Stimulated activated CD4-positive, alpha-beta T cell treated with anti-CD3 and anti-CD28 coated beads, Interleukin-4, amount 100 ng/mL, for 4 hours (primary cell): ENCODE measurements at places on chromosomes 3 and 15.

DNA sequence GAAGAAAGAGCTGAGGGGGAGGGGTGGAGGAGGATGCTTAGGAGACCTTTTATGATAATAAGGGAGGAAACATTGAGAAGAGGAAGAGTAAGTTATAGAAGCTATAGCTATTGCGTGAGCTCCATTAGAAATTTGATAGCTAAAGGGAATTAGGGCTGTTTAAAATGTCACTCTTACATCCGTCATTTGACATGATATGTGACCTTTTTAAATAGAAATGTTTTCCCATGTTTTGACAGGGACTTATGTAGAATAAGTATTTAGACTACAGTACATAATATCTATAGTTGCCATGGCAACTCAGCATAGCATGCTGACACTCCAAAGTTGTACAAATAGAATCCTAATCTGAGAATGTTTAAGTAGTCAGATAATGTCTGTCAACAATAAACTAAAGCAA lies 19.2 kb downstream of the RAD51 start:
- no peak for DNase-seq

GRCh38 chr3:192409838-192410683 lies 317.3 kb downstream of the FGF12 start:
- no peak for DNase-seq

GRCh38 chr3:182954553-182955235 lies 25.6 kb downstream of the DCUN1D1 start:
- DNase-seq = no peak

GRCh38 chr15:39852250-39852649 lies 67.8 kb downstream of the GPR176 start:
- DNase-seq = no peak

- DNase-seq = no peak
These were observed at the start of gene GPR149 for GRCh38 chr3:154430014-154430413. TSS of gene GPR149 (minus strand) at chr3:154430190. CDS start at chr3:154429615, 575 bp downstream.

- no peak for DNase-seq
These were observed 51.2 kb upstream of the THRB start for GRCh38 chr3:24545887-24546286.

DNA sequence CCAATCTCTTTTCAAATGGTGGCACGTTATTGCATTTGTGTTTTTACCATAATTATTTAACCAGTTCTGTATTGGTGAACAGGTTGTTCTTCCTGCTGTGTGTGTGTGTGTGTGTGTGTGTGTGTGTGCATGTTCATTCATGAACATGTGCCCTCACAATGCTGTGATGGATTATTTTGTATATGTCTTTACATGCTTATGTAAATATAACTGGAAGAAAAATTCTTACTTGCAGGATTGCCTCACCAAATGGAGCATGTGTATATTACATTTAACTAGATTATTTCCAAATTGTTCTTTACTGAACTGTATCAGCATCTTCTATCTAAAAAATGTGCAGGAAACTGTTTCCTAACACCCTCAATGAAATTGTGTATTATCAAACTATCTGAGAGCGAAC lies 175.2 kb upstream of the ZPLD1 start:
- no peak for DNase-seq

GRCh38 chr3:134985864-134986715 lies 191.0 kb downstream of the EPHB1 start:
- no peak for DNase-seq

DNA sequence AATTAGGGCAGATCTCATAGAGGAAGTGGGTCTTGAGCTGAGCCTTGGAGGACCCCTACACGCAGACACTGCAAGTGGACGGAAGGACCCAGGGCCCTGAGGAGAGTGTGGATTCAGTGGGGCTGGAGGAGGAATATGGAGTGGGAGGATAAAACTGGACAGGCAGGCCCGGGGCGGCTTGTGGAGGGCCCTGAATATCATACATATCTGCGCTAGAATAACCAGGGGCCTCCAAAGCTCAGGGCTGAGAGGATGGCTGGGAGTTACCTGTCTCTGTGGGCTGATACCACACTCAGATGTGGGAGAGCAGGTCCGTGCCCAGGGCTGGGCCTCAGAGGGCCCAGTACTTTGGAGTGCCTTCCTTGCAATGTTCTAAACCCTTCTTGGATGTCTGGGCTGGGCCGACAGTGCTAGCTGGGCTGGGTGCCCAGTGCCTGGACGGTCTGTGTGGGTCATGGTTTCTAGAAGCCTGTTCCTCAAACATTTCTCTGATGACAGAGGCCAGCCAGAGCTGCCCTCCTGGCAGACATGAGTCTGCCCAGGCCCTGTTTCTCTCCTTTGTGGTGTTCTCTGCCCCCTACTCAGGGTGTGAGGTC lies 29.6 kb downstream of the CHRD start:
- no peak for DNase-seq

GRCh38 chr3:66744986-66745385 lies 244.2 kb upstream of the LRIG1 start:
- no peak for DNase-seq

- no peak for DNase-seq
These were observed 25.4 kb upstream of the LIMD1 start for GRCh38 chr3:45568848-45569762.

DNA sequence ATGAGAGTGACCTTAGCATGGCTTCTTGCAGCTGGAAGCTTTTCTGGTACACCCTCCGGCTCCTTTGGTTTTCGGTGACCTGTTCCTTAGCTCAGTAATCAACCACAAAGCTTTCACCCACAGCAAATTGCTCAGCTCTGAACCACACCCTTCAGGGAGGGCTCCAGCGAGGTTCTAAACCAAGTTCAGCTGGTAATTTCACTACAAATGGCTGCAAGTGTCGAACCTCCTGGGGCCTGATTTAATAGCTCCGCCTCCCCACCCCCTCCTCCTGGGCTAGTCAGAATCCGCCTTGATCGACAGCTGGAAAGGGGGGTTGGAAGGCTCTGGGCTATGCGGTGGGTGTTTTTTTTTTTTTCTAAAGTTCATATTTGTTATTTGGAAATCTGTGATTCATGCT lies 150.9 kb upstream of the MCTP2 start:
- no peak for DNase-seq

DNA sequence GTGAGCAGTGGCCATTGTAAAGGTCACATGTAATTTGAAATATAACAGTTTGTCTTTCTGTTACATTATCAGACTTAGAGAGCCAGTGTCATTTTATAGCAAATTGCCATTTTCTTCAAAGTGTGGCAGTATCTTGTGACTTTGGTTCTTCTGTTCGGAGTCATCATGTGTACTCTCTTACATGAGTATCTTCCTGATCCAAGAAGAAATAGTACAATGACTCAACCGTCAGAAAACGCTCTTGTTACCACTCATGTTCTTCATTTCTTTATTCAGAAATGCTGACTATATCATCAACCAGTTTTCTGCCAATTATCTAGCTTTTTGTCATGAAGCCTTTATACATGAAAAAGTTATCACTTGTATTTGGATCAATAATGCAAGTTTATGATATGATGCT lies 93.6 kb upstream of the CGNL1 start:
- no peak for DNase-seq

- peak; percentile 42 for DNase-seq
These were observed 6.6 kb upstream of the CHSY1 start for GRCh38 chr15:101258238-101259144.

DNA sequence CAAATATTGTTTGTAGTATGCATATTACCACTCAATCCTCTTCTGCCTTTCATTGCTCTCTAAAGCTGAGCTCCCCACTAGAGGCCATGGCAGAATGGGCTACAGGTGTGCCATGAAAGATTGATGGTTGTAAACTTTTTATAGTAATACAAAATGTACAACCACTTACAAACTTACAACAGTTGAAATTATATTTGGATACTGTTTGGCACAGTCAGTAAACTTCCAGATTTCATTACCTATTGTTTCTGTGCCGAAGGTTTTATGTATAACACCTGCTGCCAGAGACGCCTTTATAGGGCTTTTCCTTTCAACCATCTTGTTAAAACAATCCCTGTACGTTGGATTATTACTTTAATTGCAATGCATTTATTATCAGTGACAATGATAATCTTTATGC lies 7.0 kb downstream of the ROPN1 start:
- DNase-seq = no peak

DNA sequence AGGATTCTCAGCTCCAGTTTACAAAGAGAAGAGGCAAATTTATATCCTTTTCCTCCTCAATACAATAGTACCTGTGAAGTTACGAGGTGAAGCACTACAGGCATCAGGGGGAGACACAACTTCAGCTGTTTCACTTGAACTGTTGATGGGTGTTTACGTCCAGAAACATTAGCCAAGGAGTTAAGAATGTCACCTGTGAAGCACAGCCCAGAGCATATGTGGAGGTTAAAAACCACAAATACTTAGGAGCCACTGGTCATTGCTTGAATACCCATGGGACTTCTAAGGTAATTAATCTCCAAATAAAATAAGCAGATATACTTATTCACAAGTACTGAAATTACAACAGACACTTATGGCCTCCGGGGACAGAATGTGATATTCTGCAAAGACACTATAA lies 246.5 kb downstream of the ULK4 start:
- DNase-seq = no peak

DNA sequence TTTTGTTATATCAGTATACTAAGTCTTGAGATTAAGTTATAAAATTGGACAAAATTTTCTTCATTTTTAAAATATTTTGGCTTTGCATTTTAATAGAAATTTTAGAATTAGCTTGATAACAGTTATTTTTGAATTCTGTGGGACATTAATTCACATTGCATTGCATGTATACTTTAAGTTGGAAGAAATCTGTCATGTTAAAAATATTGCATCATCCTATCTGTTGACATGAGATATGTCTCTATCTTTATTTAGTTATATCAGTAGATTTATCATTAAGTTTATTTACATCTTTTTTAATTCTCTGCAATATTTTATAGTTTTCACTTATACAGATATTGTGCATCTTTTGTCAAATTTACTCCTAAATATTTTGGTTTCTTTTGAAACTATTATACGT lies 904.6 kb upstream of the NR2F2 start:
- DNase-seq = no peak

DNA sequence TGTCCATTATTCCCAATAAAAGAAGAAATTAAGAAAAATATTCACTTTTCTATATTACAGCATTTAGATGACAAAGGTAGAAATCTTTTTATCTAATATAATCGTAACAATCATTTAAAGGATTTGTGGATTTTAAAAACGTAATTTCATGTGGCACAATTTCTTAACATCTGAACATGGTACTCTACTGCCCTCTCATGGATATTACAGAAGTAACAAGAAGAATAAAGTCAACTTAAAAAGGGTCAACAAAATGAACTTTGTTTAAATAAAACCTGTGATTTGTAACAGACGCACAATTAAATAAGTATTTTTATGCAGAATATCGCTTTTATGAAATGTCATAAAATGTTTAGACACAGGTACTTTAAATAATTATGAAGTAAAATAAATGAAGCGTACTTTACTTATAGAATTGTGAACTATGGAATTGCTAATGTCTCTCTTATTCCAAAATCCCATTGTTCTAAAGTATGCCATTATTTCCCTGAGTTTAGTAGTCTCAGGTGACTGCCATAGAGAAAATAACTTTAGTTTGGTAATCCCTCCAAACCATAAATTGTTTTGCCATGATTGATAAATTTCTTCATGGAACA lies 366.8 kb upstream of the ZNF385D start:
- no peak for DNase-seq

DNA sequence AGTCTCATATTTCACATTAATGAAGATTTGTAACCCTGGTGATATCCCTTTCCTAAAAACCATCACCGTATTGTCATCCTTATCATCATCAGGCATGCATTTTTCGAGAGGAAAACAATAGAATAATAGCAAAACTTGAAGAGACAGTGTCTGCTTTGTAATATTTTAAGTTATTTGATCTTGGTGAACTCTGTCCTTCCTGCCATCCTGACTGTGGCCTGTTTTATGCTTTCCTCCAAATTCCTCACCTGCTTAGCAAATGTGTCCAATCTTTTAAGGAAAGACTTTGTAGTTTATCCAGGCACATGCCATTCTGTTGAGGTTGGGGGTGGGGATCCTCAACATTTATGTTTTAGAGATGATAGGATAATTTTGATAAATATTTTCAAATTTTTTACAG lies 306.1 kb upstream of the COL8A1 start:
- DNase-seq = no peak

DNA sequence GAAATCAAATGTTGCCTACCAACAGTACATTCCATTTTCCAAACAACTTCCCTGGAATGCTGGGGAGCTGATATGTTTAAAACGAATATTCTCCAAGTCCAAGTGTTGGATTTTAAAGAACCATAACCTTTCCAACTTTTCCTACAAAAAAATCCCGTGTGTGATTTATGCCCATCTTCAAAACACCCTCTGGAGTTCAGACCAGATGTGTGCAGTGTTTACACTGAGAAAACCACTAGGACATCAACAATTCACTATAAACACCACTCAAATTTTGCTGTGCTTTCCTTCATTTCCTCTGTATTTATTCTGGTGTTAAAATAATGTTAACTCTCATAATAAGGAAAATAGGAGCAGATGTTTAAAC lies 2.4 kb downstream of the VGLL4 start:
- no peak for DNase-seq

DNA sequence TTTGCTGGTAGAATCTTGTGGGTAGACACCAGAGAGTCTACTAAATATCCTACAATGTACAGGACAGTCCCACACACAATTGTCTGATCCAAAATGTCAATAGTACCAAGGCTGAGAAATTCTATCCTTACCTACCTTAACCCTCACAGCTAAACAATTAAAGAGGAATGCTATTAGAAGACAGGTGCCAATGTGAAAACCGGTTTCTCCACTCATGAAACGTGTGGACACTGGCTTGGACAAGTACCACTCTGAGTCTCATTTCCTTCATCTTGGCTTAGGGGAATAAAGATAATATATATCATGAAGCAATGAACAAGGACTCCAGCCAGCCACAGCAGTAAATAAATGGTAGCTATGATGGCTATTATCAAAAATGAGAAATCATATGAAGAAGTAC lies 90.2 kb downstream of the RFTN1 start:
- no peak for DNase-seq

DNA sequence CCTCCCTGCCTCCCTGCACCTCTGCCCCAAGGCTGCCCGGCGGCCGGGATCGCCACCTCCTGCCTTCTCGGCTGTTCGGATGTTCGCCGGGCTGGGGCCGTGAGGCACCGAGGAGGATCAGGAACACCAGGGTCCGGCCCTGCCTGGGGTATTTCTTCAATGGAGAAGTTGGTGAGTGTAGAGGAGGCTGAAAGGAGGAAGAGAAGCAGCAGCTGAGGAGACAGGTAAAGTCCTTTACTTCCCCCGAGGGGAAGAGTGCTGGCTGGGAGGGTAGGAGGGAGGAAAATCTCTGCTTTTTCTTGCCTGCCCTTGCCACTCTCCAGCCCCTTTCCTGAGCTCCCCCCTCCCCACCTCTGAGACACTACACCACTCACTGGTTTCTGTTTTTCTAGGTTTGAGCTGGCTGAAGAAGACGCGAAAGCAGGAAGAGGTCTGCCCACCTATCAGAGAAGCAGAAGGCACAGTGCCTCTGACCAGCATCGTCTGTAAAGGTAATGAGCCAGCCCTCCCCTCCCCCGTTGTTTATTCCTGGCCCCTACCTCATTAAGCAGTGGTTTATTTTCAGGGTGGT lies 519 bp downstream of the ASB7 start:
- peak; percentile 9 for DNase-seq

GRCh38 chr3:170470063-170471016 lies 51.7 kb downstream of the CLDN11 start:
- DNase-seq = no peak

- no peak for DNase-seq
These were observed 49.2 kb downstream of the SLC15A2 start for GRCh38 chr3:121943431-121943830.

- no peak for DNase-seq
These were observed 8.6 kb upstream of the FBN1 start for GRCh38 chr15:48653913-48654670.
